Stimulated activated CD4-positive, alpha-beta T cell treated with anti-CD3 and anti-CD28 coated beads, Interleukin-12 subunit alpha, Interleukin-12 subunit beta, amount 100 ng/mL, for 24 hours (primary cell): ENCODE measurements at places on chromosomes 7 and 10.

- no peak for DNase-seq
Measured at GRCh38 chr7:90232430-90232829, 12.5 kb upstream of the CFAP69 start.

GRCh38 chr7:114255404-114255841 is 159.2 kb upstream of the FOXP2 start:
- DNase-seq, result no peak

DNA sequence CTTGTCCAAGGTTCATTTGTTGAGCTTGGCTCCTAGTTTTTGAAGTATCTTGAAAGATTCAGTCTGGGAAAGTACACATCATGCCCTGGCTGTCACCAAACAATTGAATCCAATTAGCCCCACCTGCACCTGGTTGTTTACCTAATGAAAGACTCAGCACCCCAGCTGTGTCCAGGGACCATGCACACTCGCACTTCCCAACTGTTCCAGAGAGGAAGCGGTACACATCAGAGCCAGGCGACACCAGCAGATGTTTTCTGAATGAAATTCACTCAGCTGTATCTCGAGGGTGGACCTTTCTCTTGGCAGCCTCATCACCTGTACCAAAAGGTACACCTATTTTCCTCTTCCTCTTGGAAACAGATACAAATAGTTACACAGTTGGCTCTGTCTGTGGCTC is 216.4 kb upstream of the LRGUK start:
- DNase-seq, result no peak

DNA sequence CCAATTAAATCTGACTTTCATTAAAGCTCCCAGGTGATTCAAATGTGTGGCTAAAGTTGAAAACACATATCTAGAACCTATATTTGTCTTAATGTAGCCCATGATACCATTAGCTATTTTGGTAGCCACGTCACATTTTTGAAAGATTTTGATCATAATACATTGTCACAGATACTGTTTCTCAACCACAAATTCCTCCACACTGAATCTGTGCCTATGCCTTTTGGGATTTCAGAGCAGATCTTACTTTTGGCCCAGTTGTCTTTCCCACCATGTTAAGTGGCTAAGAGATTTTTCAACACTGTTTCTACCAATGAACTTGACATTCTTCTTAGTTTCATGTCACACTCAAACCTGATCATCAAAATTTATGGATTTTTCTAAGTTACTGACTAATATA is 47.4 kb downstream of the CH25H start:
- no peak for DNase-seq

GRCh38 chr7:18393465-18394118 is 102.0 kb upstream of the HDAC9 start:
- DNase-seq, result no peak
